Stromal cell of bone marrow (primary cell): ENCODE measurements at places on chromosomes 7 and 10.

- DNase-seq: no peak
Observed at GRCh38 chr7:54189330-54189729, 352.8 kb upstream of the VSTM2A start.

DNA sequence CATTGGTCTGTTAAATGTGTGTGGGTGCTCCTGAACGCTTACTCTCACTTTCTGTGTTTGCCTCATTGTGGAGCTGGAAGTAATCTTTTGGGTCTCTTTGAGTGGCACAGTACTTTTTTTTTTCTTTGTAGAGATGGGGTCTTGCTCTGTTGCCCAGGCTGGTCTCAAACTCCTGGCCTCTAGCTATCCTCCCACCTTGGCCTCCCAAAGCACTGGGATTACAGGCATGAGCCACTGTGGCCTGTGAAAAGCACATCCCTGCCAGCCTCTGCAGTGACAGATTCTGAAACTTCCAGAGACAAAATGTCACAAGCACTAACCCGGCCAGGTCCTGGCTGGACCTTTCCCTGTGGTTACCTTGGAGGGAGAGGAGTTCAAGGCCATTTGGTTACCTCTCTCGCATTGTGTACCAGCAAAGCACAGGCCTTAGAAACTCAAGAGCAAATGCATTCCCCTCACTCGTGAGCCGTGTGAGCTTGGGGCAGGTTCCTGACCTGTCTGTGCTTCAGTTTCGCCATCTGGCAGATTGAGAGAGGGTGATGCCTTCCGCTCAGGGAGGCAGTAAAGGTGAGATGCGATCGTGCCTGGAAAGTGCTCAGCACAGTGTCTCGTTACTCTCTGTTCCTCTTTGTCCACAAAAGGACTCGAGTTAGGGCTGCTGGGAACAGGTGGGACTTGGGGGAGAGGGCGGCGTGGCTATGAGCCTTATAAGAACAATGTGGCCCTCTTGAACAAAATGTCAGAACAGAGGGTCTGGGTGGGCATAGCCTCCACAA, 72.6 kb upstream of the SEPHS1 start:
- DNase-seq: no peak

GRCh38 chr7:2800931-2801688, 43.0 kb downstream of the GNA12 start:
- peak; percentile 32 for DNase-seq

- no peak for DNase-seq
Observed at GRCh38 chr7:121916211-121916610, 43.2 kb downstream of the PTPRZ1 start.

GRCh38 chr7:43021431-43021830, 89.3 kb downstream of the MRPL32 start:
- DNase-seq: no peak

DNA sequence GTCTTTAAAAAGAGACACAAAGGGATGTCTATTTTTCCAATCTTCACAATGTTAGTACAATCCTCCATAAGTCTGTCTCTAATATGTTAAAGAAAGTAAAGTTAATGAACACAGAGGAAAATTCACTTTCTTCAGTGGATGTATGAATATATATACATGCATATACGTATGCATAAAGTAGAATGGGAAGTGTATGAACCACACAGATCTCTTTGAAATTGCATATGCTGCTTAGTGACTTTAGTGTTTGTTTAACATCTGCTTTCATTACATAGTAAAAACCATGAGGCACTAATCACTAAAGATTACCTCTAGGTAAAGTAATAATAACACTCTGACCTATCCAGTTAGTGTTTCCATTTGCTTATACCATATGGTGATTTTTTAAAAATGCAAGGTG, 451.2 kb downstream of the SEMA3D start:
- DNase-seq: no peak

GRCh38 chr10:49700997-49701396, 21.5 kb downstream of the C10orf53 start:
- no peak for DNase-seq

GRCh38 chr7:150413640-150414081, 34.5 kb downstream of the ZNF775 start:
- no peak for DNase-seq

- no peak for DNase-seq
Observed at GRCh38 chr10:128377988-128378387, 251.8 kb upstream of the MKI67 start.

GRCh38 chr10:109823196-109823595, 100.1 kb downstream of the XPNPEP1 start:
- no peak for DNase-seq

DNA sequence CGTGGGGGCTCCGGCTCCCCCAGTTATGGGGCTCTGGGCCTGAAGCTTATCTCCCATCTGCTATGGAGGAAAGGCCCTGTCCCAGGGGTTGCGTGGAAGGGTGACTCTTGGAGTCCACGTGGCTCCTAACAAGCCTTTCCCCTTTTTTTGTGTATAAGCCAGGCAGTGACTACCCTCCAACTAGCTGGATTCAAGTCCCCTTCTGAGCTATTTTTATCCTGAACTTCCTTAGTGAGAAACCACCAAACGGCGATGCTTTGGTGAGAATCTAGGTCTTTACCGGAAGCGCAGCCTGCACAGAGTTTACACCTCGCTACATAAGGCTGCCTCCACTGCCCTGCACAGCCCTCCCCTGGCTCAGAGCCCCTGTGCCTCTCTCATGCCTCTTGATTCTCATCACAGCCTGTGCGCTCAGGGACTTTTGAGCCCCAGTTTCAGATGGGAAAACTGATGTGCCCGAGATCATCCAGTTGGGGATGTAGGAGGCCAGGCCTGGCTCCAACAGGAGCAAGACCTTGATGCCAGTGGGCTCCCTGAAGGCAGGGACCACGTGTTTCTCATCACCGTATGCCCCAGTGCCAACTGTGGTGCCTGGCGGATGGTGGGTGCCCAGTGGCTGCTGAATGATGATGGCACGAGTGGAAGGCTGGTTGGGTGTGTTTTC, 102.3 kb upstream of the PPIF start:
- no peak for DNase-seq

DNA sequence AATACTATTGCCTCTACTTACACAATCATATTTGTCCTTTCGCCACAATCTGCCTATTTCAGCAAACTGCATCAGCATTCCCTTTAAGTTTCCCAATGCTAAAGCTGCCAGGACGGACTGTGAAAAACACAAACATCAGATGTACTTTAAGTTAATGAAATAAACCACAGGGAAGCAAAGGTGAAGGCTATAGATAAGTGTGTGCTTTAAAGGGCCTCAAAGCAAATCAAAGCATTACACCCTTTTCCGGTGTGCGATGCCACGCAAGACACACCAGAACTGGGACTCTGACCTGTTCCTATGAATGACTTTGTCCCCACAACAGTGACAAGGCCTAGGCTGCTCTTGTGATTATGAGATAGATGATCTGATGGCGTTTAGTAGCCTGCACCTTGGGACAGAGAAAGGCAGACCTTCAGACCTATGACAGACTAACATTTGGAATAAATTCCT, 23.4 kb downstream of the SLC26A3 start:
- no peak for DNase-seq

- DNase-seq: no peak
Observed at GRCh38 chr7:29145553-29146056, 732 bp downstream of the CPVL start.

GRCh38 chr7:142776206-142776844, 5.6 kb downstream of the PRSS2 start:
- peak; percentile 34 for DNase-seq

DNA sequence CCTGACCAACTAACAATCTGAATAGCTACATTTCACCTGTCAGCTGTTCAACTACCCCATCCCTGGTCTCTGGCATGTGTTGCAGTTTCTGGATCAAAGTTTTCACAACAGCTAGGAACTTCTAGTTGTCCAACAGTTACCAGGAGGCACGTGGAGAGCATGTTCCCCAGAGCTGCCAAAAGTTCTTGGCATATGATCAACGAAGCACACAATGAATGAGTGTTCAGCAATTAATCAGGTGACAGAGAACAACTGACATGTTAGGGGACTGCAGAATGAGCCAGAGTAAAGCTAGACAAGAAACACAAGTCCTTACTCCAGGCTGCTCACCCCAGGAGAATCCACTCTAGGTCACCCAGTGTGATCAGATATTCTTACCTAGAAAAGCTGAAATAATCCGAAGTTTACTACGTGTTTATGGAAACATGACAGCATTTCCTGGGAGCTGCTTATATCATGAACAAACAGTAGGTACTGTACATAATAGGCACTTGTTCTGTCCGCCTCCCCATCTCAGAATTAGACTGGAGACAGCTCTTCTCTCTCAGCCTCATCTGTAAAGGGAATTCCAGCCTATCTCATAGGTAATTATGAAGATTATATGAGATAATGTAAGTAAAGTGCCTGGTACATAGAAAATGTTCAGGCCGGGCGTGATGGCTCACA, 50.6 kb downstream of the ZNF438 start:
- peak; percentile 50 for DNase-seq

GRCh38 chr10:30828680-30829079, 199.1 kb upstream of the LYZL2 start:
- DNase-seq: no peak
